Activated CD4-positive, alpha-beta T cell treated with anti-CD3 and anti-CD28 coated beads for 24 hours (primary cell): ENCODE measurements at places on chromosomes 7 and 10.

- DNase-seq = no peak
Observed at GRCh38 chr7:16171928-16172327, 249.4 kb downstream of the CRPPA start.

GRCh38 chr10:4333459-4333894, 492.5 kb upstream of the AKR1E2 start:
- DNase-seq = no peak

- DNase-seq = no peak
Observed at GRCh38 chr10:49099046-49099445, 16.3 kb downstream of the VSTM4 start.

DNA sequence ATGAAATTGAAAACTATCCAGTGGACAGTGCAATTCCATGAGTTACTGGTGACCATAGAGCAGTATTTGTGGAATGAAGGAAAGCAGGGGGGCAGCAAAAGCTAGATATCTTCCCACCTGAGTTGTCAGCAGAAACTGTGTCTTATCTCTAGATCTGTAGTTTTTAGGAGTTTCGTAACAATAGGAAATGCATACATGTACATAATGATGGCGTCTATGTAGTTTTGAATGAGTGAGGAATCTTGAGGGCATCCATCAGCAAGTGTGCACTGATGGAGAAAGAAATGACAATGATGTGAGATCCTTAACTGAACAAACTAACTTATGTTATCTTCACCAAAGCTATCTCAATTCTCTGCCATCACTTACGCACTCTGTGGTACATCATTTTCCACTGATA, 114.5 kb downstream of the LRRC4 start:
- no peak for DNase-seq

DNA sequence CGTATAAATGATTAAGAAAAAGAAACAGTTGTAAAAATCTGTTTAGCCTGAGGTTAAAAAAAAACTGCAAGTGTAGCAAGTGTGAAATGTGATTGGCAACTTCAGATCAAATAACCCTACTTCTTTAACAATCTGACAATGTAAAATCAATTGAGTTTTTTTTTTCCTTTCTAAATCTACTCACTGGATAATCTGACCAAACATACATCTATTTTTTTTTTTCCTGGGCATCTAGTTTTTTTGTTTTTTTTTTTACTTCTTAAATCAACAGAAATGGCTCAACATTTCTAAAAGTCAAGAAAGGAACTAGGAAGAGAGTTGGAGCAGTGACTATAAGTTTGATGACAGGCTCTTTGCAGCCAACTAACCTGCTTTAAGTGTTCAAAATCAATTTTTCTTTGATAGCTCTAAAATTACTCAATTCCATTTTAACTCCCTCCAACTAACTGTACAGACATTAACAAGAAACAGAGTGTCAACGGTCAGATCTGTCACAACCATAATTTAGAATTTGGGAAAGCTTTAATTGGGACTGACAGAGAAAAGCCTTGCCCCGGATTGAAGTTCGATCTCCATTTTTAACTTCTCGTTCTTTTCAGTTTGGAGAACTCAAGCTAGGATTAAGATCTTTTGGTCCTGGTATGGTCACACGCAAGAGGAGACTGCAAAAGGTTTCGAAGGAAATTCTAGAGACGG, 1.2 kb downstream of the ARL3 start:
- DNase-seq = no peak

DNA sequence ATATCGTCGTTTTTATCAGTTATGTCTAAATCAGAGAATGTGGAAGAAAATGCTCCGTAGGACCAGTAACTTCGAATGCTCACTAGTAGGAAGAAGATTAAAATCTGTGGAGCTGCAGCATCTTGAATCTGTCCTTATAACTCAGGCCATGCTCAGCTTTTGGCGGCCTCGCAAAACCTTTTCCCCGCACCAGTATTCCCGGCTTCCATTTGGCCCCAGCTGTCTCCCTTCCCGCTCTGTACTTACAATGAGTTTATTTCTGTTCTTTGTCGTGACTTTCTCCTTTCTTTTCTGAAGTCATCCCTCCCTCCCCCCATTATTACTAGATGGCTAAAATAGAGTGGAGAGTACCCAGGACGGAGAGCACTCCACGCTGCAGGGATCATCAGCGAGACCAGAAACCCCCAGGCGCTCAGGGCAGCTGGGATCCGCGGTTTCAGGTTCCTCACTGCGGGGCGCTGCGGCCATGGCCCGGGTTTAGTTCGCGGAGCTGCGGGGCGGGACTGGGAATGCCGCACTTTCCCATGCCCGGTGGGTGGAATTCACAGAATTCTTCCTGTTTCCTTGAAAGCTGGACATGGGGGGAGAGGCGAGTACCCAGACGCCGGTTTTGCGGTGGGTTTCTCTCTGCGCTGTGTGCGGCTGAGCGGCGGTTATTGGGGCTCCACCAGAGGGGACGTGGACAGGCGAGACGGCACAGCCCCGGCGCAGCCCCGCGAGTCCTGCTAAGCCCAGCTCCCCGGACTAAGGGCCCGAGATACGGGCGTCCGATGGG, 183.5 kb downstream of the POM121L12 start:
- DNase-seq = no peak

DNA sequence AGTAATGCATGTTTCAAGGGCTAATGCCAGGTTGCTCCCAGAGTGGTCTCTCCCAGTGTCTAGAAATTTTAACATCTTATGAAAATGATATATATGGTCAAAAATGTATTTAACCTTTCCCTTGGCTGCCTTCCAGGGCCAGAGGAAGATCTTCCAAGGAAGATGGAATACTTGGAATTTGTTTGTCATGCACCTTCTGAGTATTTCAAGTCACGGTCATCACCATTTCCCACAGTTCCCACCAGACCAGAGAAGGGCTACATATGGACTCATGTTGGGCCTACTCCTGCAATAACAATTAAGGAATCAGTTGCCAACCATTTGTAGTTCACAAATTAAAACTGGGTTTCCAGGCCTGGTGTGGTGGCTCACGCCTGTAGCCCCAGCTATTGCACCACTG, 9.0 kb downstream of the GATAD1 start:
- no peak for DNase-seq

- no peak for DNase-seq
Observed at GRCh38 chr7:130490888-130491804, 739 bp upstream of the MEST start.

GRCh38 chr10:95315509-95315908, 24.7 kb upstream of the PDLIM1 start:
- no peak for DNase-seq

GRCh38 chr7:70952311-70952710, 179.6 kb upstream of the GALNT17 start:
- no peak for DNase-seq

- no peak for DNase-seq
Observed at GRCh38 chr7:141715018-141715417, 6.9 kb downstream of the WEE2 start.

- no peak for DNase-seq
Observed at GRCh38 chr10:47076949-47077361, 165.7 kb downstream of the PTPN20 start.

DNA sequence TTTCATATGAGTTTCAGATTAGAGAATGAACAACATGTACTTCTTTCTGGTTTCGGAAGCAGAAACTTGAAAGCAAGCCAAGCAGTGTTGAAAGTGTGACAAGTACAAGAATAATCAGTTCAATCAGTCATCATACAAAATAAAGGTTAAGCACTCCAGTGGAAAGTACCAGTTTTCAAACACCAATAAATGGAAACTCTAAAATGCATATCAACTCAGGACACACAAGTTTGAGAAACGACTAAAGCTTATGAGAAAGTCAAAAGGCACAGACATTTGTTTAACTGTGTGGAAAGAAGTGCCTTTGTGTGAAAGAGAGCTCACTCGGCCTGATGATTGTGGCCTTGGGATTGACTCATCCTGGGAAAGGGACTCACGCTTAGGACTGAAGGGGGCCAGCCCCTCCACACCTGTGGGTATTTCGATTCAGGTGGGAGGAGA, 60.6 kb upstream of the AKR1C1 start:
- DNase-seq = no peak

DNA sequence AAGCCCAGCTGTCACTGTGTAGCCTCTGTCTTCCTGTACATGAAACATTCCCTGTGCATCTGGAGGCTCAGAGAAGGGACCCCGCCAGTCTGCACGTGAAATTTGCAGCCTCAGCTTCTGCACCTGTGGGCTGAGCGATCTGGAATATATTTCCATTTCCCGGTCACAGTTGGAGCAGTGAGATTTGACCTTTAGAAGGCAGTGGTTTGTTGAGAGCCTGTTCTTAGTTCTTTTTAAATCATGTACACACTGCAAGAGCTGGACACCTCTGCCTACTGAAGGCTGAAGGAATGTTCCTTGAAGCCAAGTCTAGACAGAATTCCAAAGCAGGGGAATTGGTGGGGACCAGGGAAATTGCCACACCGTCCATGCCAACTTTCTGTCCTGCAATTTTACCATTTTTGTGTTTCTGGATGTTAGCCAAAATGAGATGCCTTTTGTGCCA, 706.6 kb downstream of the INHBA start:
- no peak for DNase-seq

GRCh38 chr7:5677538-5678294, 103.7 kb downstream of the RNF216 start:
- DNase-seq = no peak

- no peak for DNase-seq
Observed at GRCh38 chr7:80379034-80379982, 132.6 kb downstream of the GNAT3 start.

DNA sequence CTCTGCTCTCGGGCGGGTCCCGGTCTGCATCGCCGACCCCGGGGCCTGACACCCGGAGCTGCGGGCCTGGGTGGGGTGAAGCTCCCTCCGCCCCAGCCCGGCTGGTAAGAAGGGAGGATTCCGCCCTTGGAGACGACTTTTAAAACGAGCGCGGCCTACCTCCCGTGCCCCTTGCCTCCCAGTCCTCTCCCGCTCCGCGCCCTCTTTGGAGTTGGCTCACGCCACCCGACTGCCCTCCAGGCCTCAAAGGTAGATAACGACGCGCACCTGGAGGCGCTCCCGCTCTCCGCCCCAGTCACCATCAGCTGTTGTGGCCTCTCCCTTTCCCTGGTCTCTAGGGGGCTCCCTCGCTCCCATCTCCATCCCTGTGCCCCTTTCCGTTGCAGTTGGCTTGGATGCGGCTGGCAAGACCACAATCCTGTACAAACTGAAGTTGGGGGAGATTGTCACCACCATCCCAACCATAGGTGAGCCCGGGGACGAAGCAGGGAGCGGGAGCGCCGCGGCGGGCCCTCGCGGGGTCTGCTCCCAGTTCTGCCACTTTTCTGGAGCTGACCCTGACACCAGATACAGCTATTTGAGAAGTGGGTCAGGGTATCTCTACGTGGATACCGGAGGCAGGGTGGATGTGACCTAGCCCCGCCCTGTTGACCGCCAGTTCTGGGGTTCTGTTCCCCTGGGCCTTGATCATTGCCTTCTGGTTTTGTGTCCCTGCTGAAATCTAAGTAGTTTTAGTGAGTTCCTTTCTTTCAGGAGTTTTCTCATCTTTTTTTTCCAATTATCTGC, 679 bp downstream of the ARF5 start:
- DNase-seq = no peak

DNA sequence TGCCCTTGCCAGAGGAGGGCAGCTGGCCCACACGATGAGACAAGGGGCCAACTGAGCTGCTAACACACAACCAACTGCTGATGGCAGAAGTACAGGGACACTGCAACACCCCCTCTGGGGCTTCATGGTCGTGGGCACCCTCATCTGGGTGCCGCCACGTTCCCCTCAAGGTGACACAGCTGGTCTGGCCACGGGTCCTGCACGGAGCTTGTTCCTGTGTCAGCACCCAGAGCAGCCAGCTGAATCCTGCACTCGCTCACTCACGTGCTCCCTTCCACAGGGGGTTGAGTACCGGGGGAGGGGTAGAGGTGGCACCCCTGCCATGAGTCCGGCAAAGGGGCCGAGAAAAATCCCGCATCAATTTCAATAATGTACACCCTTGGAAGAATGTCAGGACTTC, 1319.1 kb downstream of the REEP3 start:
- DNase-seq = no peak

- no peak for DNase-seq
Observed at GRCh38 chr7:158824028-158824427, 5.3 kb downstream of the ESYT2 start.

GRCh38 chr10:14772399-14772798, 2.3 kb downstream of the FAM107B start:
- DNase-seq = no peak

- no peak for DNase-seq
Observed at GRCh38 chr10:15824498-15824897, 35.8 kb downstream of the MINDY3 start.

- no peak for DNase-seq
Observed at GRCh38 chr7:30309842-30310435, 25.5 kb downstream of the ZNRF2 start.

GRCh38 chr7:46990761-46991160, 591.1 kb downstream of the TNS3 start:
- DNase-seq = no peak

- DNase-seq = no peak
Observed at GRCh38 chr7:96970739-96971138, 34.6 kb upstream of the DLX6 start.

- DNase-seq = no peak
Observed at GRCh38 chr10:22900841-22901601, 26.8 kb upstream of the ARMC3 start.

GRCh38 chr10:12755075-12755474, 246.4 kb downstream of the CCDC3 start:
- no peak for DNase-seq

- DNase-seq = no peak
Observed at GRCh38 chr7:79211724-79212123, 241.7 kb downstream of the MAGI2 start.

- no peak for DNase-seq
Observed at GRCh38 chr7:50418526-50419290, 31.4 kb downstream of the FIGNL1 start.

DNA sequence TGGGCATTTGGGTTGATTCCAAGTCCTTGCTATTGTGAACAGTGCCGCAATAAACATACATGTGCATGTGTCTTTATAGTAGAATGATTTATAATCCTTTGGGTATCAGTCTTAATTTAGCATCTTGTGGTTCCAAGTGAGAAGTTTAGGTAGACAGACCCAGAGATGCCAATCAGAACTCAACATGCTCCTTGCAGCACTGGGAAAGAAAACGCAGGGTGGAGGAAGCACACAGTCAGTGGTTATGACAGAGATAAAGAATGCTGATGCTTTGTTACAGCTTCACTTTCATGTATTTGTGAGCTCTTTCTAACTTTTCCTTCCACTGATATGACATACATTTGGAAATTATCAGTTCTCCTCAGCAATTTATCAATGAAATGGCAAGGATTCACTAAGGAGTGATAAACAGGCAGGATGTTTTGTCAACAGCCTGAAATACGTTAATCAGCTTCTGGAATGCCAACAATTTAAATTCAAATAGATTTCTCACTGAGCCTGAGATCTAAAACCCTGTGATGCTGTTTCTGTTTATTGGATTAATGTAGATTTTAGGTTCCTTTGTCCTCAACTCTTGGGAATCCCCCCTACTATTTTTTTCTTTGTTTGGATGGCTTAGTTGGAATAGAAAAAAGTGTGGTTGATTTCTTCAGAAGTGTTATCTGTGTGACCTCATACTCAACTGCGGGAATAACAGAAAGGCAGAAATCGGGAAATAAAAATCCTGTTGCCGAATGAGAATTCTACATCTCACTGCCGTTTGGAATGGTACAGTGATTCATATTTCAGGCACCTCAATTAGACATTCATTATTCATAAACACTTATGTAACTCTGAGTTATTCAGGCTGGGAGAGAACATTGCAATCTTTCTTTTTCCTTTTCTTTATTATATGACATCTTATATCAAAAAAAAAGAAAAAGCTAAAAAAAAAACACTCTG, 675.0 kb downstream of the CNTNAP2 start:
- no peak for DNase-seq

GRCh38 chr10:3995302-3996210, 210.5 kb upstream of the KLF6 start:
- DNase-seq = no peak
